Nucleus accumbens (tissue), 56 donors: ENCODE measurements at places on chromosomes 13 and 19.

- DNase-seq: no peak
These were observed 89.6 kb upstream of the TNFSF11 start for GRCh38 chr13:42484386-42484785.

GRCh38 chr19:33490041-33490451 is 31.5 kb downstream of the PEPD start:
- no peak for DNase-seq

GRCh38 chr13:22126433-22127021 is 455.7 kb downstream of the FGF9 start:
- no peak for DNase-seq

DNA sequence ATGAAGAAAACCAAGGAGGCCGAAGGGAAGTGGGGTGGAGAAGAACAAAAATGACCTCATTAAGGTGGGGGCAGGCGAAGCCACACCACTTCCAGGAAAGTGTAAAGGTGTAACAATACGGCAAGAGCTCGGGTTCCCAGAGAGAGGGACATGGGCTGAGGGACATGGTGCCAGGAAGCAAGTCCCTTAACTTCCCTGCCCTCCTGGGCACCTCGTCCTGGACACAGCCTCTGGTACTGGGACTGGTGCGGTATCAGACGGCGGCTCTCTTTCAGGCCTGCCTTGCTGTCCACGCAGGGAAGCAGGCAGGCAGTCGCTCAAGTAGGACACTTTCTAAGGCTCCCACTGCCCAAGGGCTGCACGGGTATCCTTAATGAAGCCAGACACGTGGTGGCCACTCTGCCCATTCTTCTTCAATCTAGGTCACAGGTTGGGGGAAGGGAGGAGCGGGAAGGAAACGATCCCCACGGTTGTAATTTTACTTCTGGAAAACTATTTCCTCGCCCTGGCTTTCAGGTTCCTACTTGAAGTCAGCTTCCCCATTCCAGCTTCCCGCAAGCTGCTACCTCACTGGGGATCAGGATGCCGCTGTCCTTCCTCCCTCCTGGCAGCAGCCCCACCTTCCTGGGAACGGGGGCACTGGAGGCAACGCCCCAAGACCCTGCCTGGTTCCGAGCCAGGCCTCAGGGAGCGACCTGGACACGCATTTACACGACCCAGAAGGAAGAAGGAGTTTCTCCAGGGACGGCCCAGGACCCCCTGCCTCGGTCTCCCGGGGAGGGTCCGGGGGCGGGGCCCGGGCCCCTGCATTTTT is 1.2 kb downstream of the AP3D1 start:
- no peak for DNase-seq

DNA sequence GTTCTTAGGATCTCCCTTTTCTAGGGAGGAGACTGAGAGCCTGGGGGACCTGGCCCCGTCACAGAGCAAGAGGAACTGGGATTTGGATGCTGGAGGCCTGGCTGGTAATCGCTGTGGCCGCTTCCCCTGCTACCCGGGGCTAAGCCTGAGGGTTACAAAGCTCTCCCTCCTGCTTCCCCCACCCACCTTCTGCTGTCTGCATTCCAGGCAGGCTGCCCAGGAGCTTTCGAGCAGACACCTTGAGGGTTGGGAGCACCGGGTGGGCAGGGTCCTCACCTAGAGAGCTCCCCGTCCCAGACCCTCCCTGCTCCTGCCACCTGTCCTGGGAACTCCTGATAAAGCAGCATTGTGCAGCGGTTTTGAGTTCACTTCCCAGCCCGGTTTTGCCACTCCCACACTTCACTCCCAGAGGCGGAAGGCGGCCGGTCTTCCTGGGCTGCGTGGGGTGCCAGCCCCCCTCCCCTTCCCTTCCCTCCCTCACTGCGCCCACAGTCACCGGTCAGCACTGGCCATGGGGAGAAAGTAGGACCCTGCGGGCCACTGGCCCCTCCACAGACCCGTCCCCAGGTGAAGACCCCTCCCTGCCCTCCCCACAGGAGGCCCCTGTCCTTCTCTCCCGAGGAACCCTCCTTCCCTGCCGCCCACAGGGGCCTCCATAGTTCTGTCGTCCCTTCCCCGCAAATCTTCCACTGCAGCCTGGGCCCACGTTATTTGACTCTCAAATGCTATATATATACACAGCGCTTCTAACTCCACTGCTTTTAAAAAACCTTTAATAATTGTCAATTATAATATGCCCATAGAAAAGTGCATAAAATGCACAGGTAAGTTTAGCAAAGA is 8.1 kb downstream of the PAK4 start:
- DNase-seq: no peak

DNA sequence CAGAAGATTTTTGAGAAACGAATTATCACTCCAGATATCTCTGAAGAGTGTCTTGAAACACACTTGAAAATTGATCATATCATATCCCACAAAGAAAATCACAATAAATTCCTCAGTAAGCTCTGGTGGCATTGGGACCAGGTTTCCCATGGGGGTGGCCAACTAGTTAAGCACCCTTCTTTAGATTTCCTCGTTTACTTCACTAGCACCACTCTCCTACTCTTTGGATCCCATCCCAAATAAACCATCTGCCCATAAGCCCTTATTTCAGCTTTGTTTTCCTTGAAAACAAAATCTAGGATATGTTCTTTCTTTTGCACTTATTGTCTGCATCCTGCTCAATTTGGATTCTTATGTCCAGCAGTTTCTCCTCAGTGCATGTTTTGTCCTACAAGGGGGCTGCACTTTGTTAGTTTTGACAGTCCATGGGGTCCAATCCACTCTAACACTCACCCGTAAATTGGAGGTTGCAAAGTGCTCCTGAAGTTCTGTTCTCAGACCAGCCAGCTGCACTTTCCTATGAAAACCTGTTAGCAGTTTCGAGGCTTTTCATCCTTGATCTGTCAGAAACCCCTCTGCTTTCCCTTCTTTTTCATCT is 40.3 kb upstream of the FAM124A start:
- no peak for DNase-seq

DNA sequence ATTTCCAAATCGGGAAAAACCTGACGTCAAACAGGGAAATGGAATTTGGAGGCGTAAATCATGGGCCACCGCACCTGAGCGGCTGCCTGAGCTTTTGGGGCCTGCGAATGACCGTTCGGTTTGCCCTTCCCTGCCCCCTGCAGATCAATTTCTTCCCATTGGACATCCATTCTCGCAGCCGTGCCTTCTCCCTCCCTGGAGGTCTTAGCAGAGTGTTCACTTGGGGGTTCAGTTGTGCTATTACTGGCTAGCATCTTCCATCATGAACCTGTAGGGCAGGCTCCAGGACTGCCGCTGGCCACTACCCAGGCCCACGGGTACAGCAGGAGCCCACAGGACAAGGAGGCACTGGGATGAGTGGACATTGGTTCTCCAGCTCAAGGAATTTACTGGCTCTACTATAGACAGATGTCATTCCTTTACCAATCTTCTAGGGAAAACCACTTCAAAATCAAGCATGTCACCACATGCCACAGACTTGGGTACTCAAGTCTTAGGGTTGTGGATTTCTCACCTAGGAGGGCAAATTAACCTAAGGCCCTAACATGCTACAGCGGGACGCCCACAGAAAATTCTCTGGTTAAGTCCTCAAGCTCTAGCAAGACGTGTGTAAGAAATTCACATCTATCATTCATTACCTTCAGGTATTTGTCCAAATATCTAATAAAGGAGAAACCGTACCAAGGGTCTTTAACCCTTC is 75.5 kb downstream of the COL4A1 start:
- no peak for DNase-seq

DNA sequence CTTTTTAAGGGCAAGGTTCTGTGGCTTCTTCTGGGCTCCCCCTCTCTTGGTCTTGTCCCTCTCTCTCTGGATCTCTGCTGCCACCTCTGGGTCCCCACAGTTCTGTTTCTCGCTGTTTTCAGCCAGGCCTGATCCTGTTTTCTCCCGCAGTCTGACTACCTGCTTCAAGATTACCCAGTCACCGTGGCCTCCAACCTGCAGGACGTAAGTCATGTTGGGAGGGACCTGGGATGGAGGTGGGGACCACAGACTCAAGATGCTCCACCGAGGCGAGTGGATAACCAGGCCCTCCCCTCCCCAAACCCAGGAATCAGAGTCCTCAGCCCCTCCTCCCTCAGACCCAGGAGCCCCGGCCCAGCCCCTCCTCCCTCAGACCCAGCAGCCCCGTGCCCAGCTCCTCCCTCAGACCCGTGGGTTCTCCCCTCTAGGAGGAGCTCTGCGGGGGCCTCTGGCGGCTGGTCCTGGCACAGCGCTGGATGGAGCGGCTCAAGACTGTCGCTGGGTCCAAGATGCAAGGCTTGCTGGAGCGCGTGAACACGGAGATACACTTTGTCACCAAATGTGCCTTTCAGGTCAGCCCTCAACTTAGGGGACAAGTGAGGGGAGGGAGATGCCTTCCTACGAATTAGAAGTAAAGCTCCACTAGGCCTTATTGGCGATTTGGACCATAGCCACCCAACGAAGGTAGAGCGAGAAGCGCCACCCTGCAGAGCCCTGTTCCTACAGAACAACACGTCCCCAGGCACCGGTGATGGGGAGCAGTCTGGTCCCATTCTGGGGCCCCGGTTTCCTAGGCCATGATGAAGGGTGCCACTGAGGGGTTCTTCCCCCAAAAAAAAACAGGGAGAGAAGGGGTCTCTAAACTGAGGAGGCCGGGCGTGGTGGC is 2.2 kb downstream of the FLT3LG start:
- no peak for DNase-seq

DNA sequence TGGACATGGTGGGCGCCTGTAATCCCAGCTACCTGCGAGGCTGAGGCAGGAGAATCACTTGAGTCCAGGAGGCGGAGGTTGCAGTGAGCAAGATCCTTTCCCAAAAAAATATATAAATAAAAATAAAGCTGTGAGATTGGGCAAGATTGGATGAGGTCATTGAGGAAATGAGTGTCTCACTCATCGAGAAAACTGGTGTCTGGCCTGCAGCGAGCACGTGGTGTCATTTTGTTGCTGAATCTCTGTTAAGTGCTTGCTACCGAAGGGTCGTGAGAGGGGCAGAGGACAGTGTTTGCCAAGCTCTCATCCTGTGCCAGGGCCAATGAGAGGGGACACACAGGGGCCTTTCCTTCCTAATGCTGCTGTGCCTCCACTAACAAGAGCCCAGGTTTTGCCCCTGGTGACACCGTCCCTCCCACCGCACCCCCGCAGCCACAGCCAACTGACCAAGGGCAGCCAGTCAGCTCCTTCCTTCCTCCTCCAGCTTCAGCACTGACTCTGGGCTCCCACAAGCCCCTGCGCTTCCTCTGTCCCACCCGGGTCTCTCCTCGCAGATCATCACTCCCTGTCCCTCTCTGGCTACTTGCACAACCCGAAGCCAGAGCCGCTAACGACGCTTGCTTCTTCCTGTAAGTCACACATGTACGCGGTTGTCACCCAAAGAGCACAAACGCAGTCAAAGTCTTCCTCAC is 3.2 kb downstream of the POLD1 start:
- DNase-seq: no peak

- DNase-seq: no peak
These were observed 101.9 kb downstream of the GADD45B start for GRCh38 chr19:2577722-2578335.

DNA sequence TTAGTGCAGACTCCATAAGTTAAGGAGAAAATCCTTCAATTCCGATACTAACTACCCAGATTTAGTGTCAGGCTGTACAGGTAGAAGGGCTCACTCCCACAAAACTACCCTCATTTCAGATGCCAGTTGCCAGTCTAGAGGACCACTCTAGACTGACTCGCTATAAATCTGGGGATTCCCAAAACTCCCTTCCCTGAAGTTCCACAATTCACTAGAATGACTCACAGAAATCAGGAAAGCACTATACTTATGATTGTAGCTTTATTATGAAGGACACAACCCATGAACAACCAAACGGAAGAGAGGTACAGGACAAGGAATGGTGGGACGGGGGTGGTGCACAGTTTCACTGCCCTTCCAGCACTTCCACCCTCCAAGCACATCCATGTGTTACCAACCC is 321.2 kb downstream of the DIAPH3 start:
- DNase-seq: no peak

DNA sequence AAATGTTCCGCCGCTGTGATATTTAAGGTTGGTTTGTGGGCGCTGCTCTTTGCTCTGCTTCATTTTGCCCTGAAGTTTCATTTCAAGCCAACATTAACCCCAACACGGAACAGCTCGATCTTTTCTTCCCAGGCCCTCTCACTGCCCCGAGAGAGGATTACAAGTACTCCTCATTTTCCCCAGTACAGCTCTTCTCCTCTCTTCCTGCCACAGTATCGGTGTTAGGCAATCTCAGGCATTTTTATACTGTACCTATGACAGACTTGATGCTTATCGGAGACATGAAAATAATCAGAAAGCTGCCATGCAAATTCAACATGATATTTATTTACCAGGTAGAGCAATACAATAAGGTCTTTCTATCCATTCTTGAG is 1.3 kb upstream of the EDNRB start:
- no peak for DNase-seq

DNA sequence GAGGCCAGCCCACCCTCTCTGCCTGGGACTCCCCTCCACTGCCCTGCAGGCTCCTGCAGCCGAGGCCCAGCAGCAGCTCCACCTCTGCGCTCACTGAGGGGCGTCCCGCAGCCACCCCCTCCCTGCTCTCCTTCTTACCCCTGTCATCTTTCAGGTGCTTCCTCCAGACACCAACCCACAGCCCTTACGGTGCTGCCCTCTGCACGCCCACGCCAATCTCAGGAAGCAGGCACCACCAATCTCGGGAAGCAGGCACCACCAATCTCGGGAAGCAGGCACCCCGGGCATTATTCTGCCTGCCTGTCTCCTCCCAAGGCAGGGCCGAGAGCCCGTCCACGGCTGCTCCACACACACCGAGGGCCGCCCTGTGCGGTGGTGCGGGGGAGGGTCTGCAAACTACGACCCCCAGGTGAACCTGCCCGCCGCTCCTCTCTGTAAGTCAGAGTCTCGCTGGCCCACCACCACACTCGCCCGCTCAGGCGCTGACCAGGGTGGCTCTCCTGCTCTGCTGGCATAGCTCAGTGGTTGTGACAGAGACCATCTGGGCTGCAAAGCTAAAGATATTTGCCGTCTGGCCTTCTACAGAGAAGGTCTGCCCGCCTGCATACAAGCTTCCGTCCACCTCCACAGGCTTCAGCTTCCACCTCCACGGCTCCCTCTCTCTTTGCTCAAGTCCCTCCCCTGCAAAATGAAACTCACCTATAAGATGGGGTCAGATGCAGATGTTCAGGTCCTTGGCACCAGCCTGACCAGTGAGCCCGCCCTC is 2.9 kb downstream of the LSM7 start:
- peak; percentile 25 for DNase-seq

GRCh38 chr13:20779405-20779804 is 5.6 kb upstream of the EEF1AKMT1 start:
- no peak for DNase-seq

DNA sequence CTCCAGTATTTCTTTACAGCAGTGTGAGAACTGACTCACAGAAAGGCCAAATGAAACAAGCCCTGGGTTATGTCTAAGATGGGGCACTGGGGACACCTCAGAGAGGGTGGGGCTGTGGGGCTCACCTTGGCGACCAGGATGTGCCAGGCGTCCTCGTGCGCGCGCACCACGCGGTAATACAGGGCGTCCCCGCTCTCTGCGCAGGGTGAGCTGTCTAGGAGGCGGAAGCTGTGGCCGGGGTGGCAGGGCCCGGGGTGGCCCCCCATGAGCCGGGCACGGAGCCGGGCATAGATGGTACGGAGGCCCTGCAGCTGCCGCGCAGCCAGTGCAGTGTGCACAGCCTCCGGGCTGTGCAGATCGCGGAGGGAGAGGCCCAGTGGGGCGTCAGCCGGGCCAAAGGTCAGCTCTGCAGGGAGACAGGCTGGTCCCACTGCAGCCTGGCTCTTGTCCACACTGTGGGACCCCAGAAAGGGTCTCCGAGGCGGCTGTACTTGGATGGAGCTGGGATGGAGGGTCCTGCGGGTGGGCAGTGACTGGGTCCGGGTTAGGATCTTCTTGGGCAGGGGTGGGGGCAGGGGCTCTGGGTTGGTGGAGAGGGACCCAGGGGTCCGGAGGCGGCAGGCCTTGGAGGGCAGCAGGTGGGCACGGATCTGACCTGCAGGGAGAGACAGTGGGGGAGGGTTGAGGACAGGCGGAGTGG is 3.4 kb downstream of the PEAK3 start:
- no peak for DNase-seq
